Stimulated activated CD8-positive, alpha-beta memory T cell treated with anti-CD3 and anti-CD28 coated beads, Interleukin-7, amount 100 ng/mL, for 1 hour (primary cell): ENCODE measurements at places on chromosomes 7 and 10.

DNA sequence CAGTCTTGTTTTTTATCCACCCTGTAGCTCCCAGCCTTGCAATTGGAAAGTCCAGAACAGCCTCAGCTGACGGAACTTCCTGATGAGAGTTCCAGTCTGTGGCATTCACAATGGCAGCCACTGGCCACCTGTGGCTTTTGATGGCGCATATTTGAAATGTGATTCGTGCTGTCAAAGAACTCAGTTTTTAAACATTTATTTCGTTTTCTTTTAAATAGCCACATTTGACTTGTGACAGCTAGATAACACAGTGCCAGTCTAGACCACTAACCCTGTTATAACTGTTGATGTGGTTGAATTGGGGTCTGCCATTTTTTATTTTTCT is 97.3 kb downstream of the INPP5A start:
- DNase-seq, result no peak

DNA sequence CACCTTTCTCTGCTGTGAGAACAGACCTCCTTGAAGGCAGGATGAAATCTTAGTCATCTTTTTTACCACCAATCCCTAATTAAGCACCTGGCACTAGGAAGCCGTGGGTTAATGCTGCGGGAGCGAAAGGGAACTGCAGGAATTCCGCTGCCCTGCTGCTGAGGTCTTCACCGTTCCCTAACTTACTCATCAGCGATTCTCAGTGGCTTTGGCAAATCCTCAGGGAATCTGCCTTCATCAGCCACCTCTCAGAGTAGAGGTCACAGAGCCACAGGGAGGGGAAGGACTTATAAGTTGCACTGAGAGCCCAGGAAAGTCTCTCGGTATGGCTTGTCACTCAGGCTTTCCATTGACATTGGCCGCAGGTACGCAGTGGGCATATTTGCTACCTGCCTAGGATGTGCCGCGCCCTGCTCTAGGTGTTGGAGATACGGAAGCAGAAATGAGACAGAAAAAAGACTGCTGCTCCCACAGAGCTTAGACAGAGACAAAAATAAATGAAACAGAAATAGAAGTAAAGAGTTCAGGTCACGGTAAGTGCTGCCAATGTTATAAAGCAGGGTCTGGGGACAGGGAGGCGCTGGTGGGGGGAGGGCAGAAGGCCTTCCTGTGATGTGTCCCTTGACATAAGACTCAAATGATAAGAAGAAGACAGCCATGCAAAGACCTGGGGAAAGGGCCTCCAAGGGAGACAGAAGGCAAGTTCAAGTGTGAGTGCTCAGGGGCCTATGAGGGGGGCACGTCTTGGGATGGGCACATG is 72.6 kb upstream of the OPALIN start:
- no peak for DNase-seq

- DNase-seq, result no peak
Measured at GRCh38 chr7:97499204-97499603, 232.7 kb upstream of the TAC1 start.

- no peak for DNase-seq
Measured at GRCh38 chr10:1400101-1401070, 336.9 kb downstream of the ADARB2 start.

GRCh38 chr10:4851846-4852245 is 25.8 kb downstream of the AKR1E2 start:
- no peak for DNase-seq
